Gastroesophageal sphincter (tissue), 4 donors: ENCODE measurements at places on chromosomes 7 and 10.

- ATAC-seq: no peak
These were observed 25.2 kb downstream of the NUP42 start for GRCh38 chr7:23207021-23207420.

GRCh38 chr10:29791773-29792172 lies 157.0 kb upstream of the SVIL start:
- no peak for ATAC-seq

DNA sequence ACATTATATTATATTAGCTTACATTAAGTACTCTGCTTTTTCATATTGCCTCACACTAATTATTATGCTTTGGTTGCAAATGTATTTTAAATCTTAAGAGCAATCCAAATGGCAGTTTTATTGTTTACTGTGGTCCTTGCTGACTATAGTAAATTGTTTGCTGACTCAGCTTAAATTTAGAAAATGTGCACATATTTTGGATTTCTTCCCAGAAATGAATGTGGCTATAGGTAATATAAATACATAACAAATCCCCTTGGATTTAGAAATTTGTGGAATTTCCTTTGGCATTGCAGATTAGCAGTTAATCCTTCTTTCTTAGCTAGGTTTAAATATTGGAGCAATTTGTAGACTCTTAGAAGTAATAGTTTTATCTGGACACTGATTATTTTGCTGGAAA lies 565.8 kb downstream of the NRG3 start:
- no peak for ATAC-seq

- no peak for ATAC-seq
These were observed 107.0 kb downstream of the GNAI1 start for GRCh38 chr7:80241671-80242070.

- no peak for ATAC-seq
These were observed 4.6 kb downstream of the BHLHA15 start for GRCh38 chr7:98215561-98216495.
